ENCODE measurements at places on chromosomes 5 and 9. TPM values are rescaled to one million over a fixed set of nuclear protein-coding genes. Genes with fewer than 3 reads are reported as not detected.

DNA sequence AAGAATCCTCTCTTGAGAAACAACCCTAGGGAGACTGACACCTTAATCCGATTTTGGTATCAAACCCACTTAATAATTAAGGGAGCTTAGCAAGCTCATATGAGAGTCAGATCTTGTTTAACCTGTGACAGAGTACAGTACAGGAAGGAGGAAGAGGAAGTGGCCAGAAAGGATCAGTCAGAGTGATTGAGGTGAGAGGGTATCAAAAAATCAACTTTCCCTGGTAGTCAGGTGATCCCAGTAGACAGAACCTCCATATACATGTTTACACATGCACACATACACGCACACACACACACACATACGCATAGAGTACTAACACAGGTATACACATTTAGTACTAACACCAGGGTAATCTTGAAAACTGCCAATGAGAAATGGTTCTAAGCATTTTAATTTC is 56.8 kb downstream of the GLIS3 start:
- DNase-seq = peak; percentile 20

GRCh38 chr5:23648656-23649055 is 141.2 kb downstream of the PRDM9 start:
- DNase-seq = no peak

DNA sequence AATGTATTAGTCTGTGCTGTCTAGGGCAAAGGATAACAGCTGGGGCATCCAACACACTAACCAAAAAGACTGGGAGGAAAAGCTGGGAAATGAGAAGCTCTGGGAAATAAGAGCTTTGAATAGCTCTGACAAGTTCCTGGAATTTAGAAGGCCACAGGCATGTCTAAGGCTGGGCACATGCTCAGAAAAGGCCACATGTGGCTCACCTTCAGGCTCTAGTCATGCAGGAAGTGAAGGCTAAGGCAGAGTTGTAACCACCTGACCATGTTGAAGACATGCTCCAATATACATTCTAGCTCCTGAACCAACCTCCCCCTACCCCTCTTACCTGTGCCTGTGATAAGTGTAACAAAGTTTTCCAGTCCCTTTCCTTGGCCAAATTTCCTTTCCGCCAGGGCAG is 31.7 kb downstream of the CLTA start:
- no peak for DNase-seq

- no peak for DNase-seq
Observed at GRCh38 chr9:36207016-36207415, 16.3 kb downstream of the CLTA start.

GRCh38 chr5:169168280-169168679 is 132.7 kb downstream of the SLIT3 start:
- no peak for DNase-seq

DNA sequence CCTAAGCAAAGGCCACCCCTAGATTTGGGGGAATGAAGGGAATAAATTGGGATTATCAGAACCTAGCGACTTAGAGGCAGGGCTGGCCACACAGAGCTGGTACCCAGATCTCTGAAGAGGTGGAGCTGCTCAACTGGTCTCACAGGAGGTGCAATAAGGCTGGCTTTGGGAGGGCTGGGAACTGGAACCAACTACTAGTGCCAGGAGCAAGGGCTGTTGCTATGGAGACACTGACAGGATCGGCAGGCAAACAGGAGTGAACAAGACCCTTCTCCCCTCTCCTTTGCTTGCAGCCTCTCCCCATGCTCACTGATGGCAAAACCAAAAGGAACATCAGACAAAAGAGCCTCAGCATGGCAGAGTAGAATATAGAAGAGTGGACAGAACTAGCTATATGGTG is 17.0 kb upstream of the WHRN start:
- DNase-seq = no peak

- no peak for DNase-seq
Observed at GRCh38 chr5:138054206-138054605, 21.3 kb upstream of the FAM13B start.

DNA sequence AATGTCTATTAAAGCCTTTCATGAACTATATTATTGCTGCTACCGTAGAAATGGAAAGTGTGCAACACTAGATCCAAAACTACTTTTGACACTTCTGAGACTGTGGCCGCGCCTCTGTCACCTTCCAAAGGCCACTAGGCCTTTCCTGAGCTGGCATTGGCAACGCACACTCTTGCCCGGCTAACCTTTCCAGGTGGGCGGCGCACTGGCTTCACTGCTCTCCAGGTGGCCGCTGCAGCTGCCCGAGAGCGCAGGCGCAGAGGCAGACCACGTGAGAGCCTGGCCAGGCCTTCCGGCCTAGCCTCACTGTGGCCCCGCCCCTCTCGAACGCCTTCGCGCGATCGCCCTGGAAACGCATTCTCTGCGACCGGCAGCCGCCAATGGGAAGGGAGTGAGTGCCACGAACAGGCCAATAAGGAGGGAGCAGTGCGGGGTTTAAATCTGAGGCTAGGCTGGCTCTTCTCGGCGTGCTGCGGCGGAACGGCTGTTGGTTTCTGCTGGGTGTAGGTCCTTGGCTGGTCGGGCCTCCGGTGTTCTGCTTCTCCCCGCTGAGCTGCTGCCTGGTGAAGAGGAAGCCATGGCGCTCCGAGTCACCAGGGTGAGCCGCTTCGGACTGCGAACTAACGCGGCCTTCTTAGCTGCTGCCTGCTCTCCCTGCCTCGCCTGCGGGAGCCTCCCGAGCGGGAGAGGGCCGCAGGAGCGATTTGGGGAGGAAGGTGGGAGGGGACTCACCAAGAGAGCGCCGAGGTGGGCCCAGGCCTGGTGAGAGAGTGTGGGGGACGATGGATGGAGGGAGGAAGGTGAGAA is at the start of gene CCNB1:
Gene CCNB1 (plus strand): TSS at position 465 of the 807 bp plus-strand sequence. CDS start 113 bp downstream, at position 578.
- peak; percentile 99 for DNase-seq

The FBLL1 gene
- total RNA-seq = not detected

The DMRT2 gene
- not detected for total RNA-seq

GRCh38 chr9:110078604-110079003 is 129.4 kb downstream of the C9orf152 start:
- DNase-seq = no peak

DNA sequence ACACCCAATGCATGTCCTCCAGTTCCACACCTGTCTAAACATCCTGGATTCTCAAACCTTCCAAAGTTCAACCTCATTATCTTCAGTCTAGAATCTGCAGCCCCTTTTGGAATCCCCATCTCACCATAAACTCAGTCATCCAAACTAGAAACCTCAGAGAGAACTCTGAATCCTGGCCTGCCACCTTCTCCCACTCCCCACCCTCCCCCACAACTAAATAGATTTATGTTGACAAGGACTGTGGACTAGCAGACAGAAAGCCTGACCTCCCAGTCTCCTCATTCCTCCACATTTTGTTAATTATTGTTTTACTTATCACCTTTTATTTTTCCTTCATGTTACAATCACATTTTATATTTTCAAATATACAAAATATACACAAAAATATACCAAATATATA is 76.6 kb downstream of the MEF2C start:
- DNase-seq = no peak

- no peak for DNase-seq
Observed at GRCh38 chr9:81685763-81686613, 3.4 kb downstream of the TLE1 start.

The CCDC171 gene
- 2.7 TPM for total RNA-seq

DNA sequence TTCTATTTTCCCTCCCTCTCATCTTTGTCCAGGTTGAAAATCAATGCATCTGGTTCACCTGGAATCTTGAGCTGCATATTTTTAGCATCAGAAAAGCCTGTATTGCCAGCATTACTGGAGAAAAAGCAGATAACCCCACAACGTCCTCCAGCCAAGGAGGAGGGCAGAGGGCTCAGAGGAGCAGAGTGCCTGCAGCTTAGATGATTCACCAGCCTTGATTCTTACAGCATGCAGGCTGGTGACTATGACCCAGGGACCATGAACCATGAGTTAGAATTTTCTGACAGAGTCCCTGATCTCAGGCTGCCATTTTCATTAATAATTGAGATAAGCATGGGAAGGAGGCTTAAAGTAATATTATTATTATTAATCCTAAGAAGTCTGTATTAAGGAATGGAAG is 278.2 kb downstream of the BRINP1 start:
- no peak for DNase-seq

The ZDHHC11B gene
- total RNA-seq = not detected

GRCh38 chr9:83794051-83794450 is 23.5 kb downstream of the GKAP1 start:
- DNase-seq = no peak

- DNase-seq = no peak
Observed at GRCh38 chr9:122176916-122177315, 17.2 kb downstream of the MORN5 start.

The IFNB1 gene
- total RNA-seq = 0.44 TPM

The PROB1 gene
- 1.1 TPM for total RNA-seq

- no peak for DNase-seq
Observed at GRCh38 chr5:163642904-163643303, 137.5 kb downstream of the MAT2B start.

DNA sequence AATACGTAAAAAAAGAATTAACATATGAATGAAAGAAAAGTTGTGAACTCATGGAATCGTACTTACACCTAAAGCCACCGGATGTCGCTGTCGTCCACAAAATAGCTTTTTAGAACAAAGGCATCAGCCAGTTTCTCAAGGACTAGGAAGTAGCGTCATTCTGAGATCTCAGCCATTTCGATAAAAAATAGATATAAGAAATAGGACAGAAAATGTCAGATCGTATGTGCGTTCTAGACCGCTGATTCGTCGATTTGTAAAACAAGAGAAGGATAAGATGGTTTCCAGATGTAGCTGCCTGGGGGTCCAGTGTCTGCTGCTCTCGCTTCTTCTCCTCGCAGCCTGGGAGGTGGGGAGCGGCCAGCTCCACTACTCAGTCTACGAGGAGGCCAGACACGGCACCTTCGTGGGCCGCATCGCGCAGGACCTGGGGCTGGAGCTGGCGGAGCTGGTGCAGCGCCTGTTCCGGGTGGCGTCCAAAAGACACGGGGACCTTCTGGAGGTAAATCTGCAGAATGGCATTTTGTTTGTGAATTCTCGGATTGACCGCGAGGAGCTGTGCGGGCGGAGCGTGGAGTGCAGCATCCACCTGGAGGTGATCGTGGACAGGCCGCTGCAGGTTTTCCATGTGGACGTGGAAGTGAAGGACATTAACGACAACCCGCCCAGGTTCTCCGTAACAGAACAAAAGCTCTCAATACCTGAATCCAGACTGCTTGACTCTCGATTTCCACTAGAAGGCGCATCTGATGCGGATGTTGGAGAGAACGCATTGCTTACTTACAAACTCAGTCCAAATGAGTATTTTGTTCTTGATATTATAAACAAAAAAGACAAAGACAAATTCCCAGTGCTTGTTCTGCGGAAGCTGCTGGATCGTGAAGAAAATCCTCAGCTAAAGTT is at the start of gene PCDHA10:
Gene PCDHA10 (plus strand): TSS at position 126 of the 903 bp plus-strand sequence. CDS start 152 bp downstream, at position 278.
- no peak for DNase-seq

- DNase-seq = no peak
Observed at GRCh38 chr9:117302487-117302886, 112.4 kb downstream of the ASTN2 start.

- DNase-seq = no peak
Observed at GRCh38 chr9:127863191-127863621, 8.7 kb upstream of the ENG start.

DNA sequence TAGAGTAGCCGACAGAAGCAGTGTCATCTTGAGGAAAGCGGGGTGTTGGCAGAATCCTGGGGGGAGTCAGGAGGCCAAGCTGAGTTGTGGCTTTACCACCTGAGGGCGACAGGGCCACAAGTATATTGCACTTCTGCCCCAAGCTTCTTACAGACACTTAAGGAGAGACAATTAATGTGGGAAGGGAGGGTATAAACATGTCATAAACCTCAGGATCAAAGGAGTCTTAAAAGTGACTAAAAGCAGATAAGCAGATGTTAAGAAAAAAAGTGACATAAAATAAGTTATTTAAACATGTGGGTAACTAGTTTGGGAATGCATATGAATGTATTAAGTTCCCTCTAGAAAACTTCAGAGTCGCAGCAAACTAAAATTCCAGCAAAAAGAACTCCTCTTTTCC is 63.9 kb downstream of the ERAP1 start:
- no peak for DNase-seq

DNA sequence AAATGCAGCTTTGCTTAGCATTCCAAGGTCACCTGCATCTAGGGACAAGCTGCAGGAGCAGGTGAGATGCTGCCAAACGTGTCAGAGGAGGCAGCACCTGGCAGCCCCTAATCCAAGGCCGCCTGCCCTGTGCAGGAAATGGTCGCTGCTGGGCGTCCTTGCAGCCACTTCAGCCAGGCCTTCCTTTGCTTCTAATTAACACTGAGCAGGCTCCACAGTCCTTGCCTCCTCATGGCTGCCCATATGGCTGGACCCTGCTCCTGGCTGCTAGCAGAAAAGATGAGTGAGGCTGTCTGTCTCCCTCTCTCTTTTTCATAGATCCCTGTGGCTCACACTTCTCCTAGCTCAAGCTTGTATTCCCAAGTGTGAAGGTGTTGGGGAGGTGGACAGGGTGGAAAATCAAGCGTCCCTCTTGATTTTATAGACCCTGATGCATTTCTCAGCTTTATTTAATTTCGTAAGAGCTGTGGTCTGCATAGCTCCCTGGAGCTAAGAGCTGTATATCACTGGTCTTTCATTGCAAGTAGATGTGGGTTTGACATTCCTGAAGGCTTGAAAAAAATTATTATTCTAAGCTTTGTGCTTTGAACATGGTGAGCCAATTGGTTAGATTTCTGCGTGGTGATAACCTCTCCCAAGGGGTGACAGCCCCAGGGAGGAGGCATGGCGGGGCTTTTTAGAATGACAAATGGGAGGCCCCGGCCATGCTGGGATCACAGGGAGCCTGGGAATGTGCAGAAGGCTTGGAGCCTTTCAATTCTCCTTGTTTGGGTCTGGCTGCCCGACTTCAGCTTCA is 193.8 kb downstream of the SLIT3 start:
- no peak for DNase-seq

GRCh38 chr9:86731511-86732063 is 215.7 kb downstream of the GAS1 start:
- DNase-seq = no peak

GRCh38 chr9:26612211-26612610 is 280.4 kb downstream of the CAAP1 start:
- DNase-seq = no peak

The OR13J1 gene
- not detected for total RNA-seq

- DNase-seq = no peak
Observed at GRCh38 chr9:115997923-115998322, 155.7 kb upstream of the PAPPA start.

- DNase-seq = no peak
Observed at GRCh38 chr5:40568548-40568947, 111.2 kb upstream of the PTGER4 start.

The SPINK7 gene
- not detected for total RNA-seq

- peak; percentile 24 for DNase-seq
Observed at GRCh38 chr9:127751269-127752054, 16.4 kb upstream of the TOR2A start.

Data from activated naive CD4-positive, alpha-beta T cell treated with anti-CD3 and anti-CD28 coated beads for 36 hours (primary cell).